Amniotic epithelial cell (primary cell): ENCODE measurements at places on chromosomes 4 and X.

DNA sequence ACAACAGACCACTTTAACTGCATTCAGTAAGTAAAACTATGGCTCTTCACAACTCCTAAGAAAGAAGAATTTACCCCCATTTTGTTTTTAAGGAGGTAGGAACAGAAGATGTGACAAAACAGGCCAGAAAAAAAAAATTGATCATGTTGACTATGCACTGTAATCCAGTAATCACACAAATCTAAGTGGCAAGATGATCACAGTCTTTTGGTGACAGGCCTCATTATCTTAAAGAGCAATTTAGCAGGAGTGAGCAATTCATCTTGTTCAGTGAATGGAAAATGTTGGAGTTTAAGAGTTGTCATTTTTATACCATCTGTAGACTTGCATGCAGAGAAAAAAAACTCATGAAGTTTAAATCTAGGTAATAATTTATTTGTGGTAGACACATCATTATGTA lies 115.1 kb downstream of the SLC39A8 start:
- no peak for DNase-seq

DNA sequence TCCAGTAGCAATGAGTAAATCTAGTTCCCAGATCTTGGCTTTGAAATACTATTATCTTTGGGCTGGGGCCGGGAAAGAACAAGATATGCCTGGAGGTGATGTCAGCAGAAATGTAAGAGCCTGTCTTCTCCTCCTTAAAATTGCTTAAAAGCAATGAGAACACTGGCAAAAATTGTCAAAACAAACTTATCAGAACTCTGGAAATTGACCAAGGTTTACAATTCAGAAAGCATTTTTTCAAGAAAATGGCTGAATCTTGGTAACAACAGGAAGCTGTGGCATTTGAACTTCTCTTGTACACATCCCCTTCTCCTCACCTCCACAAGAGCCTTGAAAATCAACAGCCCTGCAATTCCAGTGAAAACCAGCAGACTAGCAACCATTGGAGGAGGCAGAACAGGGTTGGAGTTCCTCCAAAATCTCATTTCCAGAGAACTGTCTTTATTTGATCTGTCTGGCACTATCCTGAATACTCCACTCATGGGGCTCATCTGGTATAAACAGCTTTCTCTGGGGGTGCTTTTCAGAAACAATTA lies 13.5 kb downstream of the TIMP1 start:
- peak; percentile 95 for DNase-seq

DNA sequence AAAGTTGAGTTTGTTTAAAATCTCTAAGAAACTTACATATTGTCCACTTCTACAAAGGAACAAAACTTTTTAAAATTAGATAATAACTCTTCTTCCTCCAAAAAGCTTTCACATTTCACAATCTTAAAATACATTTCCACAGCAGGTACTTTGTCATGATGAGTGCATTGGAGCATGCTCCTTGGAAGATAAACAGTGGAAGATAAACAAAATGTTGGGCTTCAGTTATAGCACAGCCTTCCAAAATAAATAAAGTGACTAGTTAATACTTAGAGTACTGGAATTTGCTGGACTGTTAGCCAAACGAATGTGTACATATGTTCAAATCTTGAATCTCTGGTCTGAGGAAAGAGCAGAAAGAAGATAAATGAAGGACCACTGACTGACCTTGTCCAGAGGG lies 54.9 kb upstream of the PDE5A start:
- DNase-seq: peak; percentile 41

- DNase-seq: no peak
Observed at GRCh38 chr4:39802005-39802404, 104.1 kb downstream of the UBE2K start.

- no peak for DNase-seq
Observed at GRCh38 chr4:7665321-7665720, 230.6 kb upstream of the PSAPL1 start.

- peak; percentile 68 for DNase-seq
Observed at GRCh38 chrX:24148535-24149350, 786 bp upstream of the ZFX start.

DNA sequence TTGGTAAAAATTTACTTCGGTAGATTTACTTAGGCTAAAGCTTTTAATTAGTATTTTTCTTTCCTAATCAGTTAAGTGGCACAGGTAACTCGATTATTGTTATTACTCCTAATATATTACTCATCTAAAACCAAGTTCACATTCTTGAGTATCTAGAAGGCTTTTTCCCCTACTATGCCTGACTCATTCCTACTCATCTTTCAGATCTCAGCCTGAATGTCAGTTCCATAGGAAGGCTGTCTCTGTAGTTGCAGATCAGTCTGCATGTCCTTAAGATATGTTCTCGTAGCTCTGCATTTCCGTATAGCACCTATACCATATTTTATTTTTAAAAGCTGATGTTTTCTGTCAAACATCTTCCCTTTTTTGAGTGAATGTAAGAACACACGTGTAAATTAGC lies 5.9 kb upstream of the FAM184B start:
- peak; percentile 51 for DNase-seq

GRCh38 chrX:150308532-150309157 lies 54.5 kb upstream of the MAMLD1 start:
- DNase-seq: no peak

GRCh38 chrX:13055486-13055885 lies 11.1 kb upstream of the FAM9C start:
- no peak for DNase-seq

DNA sequence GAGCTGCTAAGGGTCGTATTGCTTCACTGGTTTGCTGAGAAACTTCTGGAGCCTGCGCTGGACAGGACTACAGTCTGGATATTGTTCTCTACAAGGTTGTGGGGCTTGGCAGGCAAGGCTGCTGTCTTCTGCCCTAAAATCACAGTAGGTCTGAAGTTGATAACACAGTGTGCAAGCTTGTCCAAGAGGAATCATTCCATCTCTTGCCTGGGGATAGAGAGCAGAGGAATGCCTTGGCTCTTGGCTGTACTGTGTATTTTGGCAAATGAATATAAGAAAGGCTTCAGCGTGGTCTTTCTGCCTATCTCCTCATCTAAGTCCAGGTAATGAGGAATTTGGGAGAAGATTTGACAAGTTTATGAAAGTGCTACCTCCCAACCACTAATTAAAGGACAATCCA lies 9.4 kb upstream of the RASL11B start:
- no peak for DNase-seq

GRCh38 chr4:17769406-17770174 lies 11.8 kb downstream of the FAM184B start:
- no peak for DNase-seq

GRCh38 chrX:10009741-10010140 lies 42.6 kb downstream of the CLDN34 start:
- DNase-seq: no peak

DNA sequence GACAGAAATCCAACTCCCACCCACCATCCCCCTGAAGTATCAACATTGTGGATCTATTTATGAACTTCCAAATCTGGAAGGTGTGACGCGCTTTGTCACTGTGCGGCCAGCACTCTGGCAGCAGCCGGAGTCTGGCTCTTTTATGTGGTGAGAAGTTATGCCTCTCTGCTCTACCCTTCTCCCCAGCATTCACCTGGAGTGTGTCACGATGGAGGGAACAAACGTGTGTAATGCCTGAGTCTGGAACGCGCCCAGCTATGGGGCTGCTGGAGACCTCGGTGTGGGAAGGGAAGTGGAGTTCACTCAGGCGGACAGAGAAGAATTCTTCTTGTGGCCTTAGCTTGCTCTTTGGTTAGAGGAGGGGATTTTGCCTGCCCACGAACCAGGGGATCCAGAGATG lies 222.1 kb upstream of the RPL34 start:
- no peak for DNase-seq

DNA sequence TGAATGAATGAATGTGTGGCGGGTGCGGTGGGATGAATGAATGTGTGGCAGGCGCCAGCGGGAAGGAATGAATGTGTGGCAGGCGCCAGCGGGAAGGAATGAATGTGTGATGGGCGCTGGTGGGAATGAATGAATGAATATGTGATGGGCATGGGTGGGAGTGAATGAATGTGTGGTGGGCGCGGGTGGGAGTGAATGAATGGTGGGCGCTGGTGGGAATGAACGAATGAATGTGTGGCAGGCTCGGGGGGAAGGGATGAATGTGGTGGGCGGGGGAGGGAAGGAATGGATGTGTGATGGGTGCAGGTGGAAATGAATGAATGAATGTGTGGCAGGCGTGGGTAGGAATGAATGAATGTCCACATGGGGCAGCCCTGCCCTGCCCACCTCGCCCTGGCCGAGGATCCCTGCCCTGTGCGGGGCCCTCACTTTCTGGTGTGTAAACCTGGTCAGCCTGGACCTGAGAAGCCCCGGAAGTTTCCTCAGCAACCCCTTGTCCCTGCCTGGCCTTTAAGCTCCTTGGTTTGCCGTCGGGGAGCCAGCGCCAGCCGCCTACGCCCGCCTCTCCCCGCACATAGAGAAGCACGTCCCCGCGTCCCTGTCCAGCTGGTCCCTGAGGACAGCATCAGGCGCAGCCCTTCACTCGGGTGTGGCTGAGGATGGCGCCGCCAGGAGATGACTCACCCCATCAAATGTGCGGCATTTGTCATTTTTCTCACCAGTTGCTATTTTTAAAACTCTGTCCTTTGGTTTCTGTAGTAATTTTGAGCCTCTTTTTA lies 112.8 kb upstream of the LRPAP1 start:
- no peak for DNase-seq

- DNase-seq: no peak
Observed at GRCh38 chr4:89137695-89138094, 26.4 kb downstream of the TIGD2 start.

GRCh38 chr4:76199664-76200211 lies 13.9 kb downstream of the SCARB2 start:
- DNase-seq: no peak

GRCh38 chr4:83197555-83198235 lies 83.2 kb upstream of the PLAC8 start:
- no peak for DNase-seq

DNA sequence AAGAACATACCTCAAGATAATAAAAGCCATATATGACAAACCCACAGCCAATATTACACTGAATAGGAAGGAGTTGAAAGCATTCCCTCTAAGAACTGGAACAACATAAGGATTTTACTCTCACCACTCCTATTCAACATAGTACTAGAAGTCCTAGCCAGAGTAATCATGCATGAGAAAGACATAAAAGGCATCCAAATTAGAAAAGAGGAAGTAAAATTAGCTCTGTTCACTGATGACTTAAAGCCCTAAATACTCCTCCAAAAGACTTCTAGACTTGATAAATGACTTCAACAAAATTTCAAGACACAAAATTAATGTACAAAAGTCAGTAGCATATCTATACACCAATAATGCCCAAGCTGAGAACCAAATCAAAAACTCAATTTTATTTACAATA lies 235.7 kb downstream of the NKX6-1 start:
- no peak for DNase-seq

DNA sequence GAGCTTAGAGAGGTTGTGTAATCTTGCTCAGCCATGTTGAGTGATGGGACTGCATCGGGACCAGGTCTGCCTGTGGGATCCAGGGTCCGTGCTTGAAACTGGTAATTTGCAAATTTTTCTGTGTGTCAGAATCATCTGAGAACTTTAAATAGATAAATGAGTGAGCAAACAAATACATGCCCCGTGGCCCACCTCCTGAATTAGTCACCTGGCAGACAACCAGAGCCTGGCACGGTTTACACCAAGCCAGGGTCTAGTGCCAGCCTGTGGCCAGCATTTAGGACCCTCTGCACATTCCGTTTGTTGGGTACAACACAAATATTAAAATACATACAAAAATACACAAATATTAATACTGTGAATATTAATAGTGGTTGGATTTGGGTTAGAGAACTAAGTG lies 90.6 kb upstream of the STOX2 start:
- DNase-seq: no peak

DNA sequence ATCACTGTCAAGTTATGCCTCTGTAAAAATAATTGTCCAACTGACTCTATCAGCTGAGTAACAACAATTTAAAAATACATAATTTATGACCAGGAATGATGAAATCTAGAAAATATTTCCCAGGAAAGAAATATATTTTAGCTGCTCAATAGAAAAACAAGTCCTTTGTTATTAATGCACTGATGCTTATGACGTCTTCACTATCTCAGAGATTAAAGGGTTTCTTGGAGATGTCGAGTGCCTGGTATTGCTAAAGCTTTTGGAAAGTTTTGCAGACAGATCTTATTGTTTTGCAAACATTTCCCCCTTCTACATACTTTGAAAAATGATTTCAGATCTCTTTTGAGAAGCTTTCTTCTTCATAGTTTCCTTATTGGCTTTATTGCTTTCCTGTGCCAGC lies 154.6 kb upstream of the RPS6KA3 start:
- peak; percentile 93 for DNase-seq

GRCh38 chrX:10111364-10112148 lies 45.2 kb upstream of the CLCN4 start:
- DNase-seq: peak; percentile 92

DNA sequence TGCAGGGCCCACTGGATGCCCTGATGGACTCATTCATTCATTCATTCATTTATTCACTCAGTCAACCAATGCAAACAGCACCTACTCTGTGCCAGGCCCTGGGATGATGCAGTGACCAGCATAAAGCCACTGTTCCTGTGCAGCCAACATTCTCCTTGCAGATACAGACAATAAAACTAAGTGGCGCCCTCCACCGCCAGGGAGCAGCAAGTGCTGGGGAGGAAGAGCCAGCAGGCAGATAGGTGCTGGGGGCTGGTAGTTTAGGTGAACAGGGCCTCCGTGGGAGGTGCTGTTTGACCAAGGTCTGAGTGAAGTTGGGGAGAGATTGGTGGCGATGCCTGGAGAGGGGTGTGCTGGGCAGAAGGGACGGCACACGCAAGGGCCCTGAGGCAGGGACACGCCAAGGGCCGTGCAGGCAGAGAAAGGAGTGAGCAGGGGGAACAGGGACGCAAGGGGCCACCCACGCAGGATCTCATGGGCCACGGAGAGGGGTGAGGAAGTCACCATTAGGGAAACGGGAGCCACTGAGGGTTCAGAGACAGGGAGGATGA lies 65.5 kb downstream of the WFS1 start:
- no peak for DNase-seq

GRCh38 chr4:72430050-72430449 lies 139.0 kb downstream of the ADAMTS3 start:
- peak; percentile 43 for DNase-seq

- peak; percentile 17 for DNase-seq
Observed at GRCh38 chrX:136260776-136261175, 9.6 kb upstream of the MAP7D3 start.
